ENCODE measurements at places on chromosomes 5 and 9.

DNA sequence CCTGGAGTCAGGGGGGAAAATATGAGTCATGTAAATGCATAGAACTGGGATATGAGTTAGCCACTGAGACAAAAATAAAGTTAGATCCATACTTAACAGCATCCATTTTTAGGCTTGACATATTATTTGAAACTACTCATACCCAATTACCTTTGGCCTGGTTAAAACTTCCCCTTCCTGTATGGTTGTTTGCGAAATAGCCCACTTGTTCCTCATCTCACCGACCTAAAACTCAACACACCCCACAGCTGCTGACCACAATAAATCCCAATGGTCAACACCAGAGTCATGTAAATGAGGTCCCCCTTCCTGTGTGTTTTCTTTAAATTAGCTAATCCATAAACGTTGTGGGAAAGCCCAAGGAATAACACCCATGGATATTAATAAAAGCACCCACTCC, 55.2 kb upstream of the TMEM215 start:
- DNase-seq = no peak

- DNase-seq = no peak
These were observed 13.0 kb downstream of the TNIP1 start for GRCh38 chr5:151067632-151068432.

DNA sequence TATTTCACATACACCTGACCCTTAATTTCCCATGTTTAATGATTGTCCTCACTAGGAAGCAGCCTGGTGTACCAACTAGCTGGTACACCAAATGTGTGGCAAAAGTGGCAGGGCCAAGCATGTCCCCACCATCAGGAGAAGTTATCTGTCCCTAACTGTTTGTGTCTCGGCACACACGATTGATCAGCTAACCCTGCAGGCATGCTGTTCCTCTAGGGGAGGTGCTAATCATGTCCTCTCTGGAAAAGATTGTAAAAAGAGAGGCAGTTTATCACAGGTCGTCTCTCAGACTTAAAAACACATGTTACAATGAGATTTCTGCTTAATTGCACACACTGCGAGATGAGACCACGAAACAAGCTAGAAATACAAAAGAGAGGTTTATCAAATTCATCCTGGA, 342.7 kb downstream of the DIRAS2 start:
- no peak for DNase-seq

DNA sequence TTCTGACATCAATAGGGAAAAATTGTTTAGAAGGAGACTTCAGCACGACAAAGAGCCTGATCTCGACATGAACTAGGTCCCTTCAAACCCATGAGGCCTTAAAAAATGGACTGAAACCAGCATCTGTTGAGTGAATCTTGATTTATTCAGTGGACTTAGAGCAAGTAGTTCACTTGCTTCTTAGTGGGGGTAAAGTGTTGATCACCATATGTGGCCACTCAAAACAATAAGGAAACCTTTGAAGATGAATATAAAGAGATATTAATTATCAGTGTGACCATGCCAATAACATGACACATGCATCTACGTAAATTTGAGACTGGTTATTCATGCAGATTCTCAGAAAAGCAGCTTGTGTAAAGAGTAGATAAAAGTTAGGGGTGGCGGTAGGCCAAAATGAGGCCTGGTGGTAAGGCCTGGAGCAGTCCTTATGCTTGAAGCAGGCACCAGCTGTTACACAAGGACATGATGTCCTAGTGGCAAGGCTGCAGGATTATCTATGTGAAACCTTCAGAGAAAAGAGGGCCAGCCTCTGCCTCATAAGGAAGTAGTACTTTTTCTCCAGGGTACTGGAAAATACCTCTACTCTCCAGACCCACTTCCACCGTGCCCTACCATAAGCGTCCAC, 61.3 kb downstream of the S1PR3 start:
- no peak for DNase-seq

DNA sequence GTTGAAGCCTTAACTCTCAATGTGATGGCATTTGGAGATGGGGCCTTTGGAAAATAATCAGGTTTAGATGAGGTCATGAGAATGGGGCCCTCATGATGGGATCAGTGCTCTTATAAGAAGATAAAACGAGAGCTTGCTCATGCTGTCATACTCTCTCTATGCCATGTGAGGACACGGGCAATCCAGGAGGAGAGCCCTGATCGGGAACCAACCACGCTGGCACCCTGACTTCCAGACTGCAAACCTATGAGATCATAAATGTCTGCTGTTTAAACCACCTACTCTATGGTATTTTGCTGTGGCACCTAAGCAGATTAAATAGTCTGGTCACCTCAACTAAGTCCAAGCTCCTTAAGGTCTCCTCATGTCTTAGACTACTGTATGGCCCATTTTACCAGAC, 10.0 kb downstream of the HMGCS1 start:
- no peak for DNase-seq
